ENCODE measurements at places on chromosomes 5 and 9. TPM values are rescaled to one million over a fixed set of nuclear protein-coding genes. Genes with fewer than 3 reads are reported as not detected.

- DNase-seq = no peak
Measured at GRCh38 chr9:70049672-70050271, 6.1 kb downstream of the MAMDC2 start.

KCNMB1 gene
- total RNA-seq = not detected

CHSY3 gene
- not detected for total RNA-seq

DNA sequence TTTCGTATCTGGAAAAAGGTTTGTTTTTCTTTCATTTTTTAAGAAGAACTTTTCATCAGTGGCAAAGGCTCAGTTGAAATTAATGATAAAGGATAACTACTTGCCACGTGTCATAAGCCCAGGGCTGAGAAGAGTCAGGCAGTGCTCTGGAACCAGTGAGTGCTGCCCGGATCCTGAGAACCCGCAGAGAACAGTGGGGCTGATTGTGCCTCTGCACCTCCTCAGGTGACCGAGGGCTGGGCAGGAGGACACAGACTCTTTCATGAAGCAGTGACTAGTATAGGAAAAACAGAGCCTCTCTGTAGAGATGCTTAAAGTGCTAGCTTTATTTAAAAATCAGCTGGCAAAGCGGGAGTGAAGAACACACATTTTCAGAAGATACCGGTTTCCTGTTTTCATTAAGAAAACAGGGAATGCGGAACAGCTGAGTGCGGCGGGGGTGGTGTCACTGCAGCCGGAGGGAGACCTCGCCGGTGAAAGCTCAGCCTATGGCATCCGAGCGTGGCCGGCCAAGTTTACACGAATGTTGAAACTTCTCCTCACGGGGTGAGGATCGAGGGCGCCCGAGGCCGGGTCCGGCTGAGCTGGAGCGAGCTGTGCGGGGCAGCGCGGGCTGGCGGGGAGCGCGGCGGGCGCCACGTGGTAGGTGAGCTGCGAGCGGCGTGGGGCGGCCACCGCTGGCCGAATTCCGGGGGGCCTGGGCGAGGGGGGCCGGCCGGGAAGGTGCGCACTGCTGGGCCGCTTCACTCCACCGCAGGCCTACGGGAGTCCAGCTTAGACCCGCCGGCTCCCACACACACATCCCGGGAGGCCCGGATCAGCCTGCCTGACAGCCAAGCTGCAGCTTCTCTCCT, 134.7 kb upstream of the DMRT1 start:
- DNase-seq = no peak

DNA sequence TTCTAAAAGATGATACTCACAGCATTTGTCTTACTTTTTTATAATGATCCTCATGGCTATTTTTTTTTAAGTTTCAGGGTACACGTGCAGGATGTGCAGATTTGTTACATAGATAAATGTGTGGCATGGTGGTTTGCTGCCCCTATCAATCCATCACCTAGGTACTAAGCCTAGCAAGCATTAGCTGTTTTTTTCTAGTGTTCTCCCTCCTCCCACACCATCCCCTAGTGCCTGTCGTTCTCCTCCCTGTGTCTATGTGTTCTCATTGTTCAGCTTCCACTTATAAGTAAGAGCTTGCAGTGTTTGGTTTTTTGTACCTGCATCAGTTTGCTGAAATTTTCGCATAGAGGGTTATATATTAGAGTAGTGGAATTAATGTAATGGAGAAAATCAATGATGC, 189.1 kb upstream of the CDH12 start:
- no peak for DNase-seq
